ENCODE measurements at places on chromosomes 7 and 10. TPM values are rescaled to one million over a fixed set of nuclear protein-coding genes. Genes with fewer than 3 reads are reported as not detected.

The LMBR1 gene
- total RNA-seq: 104 TPM

DNA sequence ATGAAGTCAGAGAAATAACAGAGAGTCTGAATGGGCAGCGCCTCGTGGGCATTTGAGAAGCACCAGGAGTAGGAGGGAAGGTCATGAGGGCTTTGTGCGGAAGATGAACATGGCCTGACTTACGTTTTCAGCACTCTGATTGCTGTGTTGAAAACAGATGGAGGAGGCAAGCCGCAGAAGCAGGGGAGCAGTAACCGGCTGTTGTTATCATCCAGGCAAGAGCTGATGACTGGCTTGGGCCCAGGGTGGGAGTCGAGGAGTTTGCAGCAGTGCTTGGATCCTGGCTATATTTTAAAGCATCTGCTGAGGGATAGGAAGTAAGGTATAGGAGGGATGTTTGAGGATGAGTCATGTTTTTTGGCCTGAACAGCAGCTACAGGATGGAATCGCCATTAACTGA is 12.7 kb upstream of the PDLIM1 start:
- peak; percentile 40 for DNase-seq

The PON1 gene
- total RNA-seq: not detected

- DNase-seq: no peak
Measured at GRCh38 chr10:46268076-46268881, 18.5 kb upstream of the ANTXRL start.

DNA sequence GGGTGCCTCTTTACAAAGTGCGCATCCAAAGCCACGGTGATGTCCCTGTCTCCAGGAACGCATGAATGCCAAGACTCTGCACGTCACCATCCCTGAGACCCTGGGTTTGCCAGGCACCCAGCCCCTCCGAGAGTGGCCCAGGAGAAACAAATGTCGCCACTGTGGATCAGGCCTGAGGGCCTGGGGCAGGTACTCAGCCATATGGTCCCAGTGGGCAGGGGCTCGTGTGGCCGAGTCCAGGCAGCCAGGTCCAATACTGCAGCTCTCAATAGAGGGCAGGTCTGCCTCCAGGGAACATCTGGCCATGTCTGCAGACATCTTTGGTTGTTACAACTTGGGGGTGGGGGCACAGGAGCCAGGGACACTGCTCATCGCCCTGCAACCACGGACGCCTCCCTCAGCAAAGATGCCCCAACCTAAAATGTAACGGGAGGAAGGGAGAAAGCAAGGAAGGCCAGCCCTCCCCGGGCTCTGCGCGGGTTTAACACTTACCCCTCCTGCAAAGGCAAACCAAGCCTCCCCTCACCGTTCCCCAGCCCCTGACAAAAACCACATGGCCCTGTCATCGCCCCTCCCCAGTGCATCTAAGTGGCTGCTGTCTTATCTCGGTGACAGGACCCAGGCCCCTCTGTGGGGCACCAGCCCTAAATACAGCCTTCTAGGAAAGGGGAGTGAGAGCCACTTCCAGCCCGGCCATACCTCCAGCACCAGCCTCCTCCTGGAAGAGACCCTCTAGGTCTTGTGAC is 10.3 kb upstream of the PAPOLB start:
- DNase-seq: no peak

The AP5Z1 gene
- total RNA-seq: 21.0 TPM
